ENCODE measurements at places on chromosomes 1 and 21.

DNA sequence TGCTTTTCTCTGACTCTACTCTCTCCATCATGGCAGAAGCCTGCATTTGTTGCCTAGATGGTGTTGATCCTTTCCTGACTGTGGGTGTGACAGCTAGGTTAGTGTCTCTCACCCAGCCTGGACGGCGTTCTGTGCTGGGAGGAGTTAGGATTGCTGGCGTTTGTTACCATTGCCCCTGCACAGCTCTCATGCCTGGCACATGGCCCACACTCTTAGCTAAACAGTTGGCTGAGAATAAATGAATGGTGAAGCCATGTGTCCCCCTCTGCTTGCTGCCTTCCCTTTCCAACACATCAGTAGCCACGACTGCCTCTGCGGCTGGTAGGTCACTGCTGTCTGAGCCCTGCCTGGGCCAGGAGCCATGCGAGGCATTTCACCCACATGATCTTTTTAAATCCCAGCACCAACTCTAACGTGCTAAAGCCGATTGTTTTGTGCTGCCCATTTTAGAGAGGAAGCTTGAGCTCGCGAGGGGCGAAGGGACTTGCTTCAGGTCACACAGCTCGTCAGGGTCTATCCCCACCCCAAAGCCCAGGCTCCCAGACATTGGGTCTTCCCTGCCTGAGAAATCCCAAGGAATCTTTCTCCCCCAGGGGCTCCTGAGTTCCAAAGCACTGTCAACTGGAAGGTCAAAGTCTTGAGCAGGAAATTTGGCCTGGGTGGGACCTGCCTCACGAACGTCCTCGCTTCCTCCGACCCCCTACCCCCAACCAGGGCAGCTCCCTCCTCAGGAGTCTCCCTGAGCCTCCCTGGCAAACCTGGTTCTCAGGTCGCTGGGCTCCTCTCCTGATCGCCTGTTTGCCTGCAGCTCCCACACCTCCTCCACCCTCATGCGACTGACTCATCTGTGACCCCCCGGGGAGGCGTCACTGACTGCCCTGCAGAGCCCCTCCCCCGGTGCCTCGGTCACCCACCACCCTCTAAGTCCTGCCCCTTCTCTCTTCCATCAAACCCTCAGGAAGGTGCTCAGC lies 271.7 kb upstream of the C1orf174 start:
- no peak for DNase-seq

- no peak for DNase-seq
Measured at GRCh38 chr1:201883786-201884185, 4.9 kb upstream of the SHISA4 start.

- DNase-seq: no peak
Measured at GRCh38 chr1:100552031-100552430, 14.1 kb downstream of the GPR88 start.

DNA sequence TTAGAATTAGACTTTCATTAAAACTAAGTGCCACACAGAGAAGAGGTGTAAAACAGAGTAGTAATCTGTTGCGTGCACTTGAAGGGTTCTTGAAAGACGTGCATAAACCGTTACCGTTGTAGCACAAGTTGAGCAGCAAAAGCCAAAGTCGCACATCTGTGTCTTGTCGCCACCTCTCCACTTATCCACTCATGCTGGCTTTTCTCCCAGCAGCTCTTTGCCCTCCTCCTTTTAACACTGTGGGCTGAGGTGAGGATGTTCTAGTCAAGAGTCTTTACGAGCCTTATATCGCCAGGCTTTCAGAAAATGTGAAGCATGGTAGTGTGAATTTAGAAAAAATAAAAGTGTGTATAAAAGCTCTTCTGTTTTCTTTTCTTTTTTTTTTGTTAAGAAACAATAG lies 48.0 kb downstream of the NR5A2 start:
- DNase-seq: no peak

DNA sequence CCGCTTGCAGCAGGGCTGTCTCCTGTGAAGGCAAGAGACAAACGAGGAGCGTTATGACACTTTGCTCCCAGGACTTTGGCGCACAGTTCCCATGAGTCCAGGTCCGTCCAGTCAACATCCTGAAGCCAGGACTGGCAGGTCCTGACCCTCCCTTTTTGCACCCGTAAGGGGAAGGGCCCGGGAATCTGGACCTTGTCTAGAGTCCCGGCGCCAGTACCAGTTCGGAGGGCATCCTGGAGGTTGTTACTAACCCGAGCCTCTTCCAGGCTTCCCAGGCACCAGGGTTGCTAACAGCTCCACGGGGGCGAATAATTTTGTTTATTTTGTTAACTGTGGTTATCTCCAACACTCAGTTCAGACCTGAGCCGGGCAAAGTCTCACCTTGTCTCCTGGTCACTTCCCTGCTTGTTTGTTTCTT lies 682 bp upstream of the RWDD3 start:
- no peak for DNase-seq

GRCh38 chr1:39575191-39576015 lies 1.2 kb downstream of the PABPC4 start:
- peak; percentile 26 for DNase-seq

- no peak for DNase-seq
Measured at GRCh38 chr21:16040601-16041000, 310.8 kb downstream of the USP25 start.

- DNase-seq: no peak
Measured at GRCh38 chr1:161770250-161770649, 4.1 kb downstream of the ATF6 start.

- no peak for DNase-seq
Measured at GRCh38 chr1:229015806-229016205, 255.1 kb upstream of the RAB4A start.

- no peak for DNase-seq
Measured at GRCh38 chr1:156930483-156930882, 10.1 kb downstream of the LRRC71 start.

DNA sequence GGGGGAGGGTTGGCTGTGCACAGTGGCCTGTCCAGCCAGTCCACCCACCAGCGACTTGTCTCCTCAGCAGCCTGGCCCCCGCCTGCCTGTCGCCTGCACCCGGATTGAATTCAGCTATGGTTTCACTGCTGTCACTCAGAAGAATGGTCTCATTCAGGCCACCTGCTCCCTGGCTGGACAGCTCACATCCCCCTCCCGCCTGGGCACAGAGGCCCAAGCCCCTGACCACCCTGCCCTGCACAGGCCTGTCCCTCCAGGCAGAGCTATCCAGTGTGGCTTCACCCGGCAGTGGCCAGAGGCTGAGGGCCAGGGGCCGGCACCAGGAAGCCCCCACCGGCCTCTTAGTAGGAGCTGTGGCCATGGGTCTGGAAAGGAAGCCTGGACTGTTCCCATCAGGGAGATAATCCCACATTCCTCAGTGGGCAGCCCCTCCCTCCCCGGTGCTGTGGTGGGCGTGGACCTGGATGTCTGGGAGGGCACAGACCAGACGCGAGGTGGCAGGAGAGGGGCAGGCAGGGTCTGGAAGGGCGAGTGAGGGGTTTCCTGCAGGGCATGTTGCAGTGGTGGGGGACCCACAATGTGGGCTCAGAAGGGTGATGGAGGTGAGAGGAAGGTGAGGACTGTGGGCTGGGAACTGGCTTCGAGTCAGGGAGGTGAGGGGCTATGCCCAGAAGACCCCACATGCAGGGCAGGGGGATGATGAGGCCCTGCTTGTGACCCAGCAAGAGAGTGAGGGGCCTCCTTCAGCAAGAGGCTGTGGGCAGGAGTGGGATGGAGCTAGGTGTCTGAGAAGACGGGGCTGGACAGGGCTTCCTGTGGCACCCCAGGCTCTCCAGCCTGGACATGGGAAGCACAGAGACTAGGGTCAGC lies 30.4 kb downstream of the WNT9A start:
- no peak for DNase-seq

- DNase-seq: no peak
Measured at GRCh38 chr1:207060596-207060995, 7.5 kb downstream of the PFKFB2 start.

DNA sequence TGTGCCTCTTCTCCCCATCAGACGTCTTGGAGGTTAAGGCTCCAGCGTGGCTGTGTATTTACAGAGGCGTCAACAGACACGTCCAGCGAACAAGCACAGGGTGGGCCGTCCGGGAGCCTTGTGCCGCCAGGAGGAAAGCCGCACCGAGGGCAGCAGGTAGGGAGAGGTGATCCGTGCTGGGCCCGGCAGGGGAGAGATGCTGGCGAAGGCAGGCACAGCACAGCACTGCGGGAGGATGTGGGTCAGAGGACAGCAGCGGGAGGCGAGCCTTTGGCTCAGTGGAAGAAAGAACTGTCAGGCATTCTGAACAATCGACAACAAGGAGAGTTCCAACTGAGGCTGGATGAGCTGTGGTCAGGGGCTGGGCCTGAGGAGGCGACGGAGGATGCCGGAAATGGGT lies 144.1 kb upstream of the TNR start:
- DNase-seq: no peak

DNA sequence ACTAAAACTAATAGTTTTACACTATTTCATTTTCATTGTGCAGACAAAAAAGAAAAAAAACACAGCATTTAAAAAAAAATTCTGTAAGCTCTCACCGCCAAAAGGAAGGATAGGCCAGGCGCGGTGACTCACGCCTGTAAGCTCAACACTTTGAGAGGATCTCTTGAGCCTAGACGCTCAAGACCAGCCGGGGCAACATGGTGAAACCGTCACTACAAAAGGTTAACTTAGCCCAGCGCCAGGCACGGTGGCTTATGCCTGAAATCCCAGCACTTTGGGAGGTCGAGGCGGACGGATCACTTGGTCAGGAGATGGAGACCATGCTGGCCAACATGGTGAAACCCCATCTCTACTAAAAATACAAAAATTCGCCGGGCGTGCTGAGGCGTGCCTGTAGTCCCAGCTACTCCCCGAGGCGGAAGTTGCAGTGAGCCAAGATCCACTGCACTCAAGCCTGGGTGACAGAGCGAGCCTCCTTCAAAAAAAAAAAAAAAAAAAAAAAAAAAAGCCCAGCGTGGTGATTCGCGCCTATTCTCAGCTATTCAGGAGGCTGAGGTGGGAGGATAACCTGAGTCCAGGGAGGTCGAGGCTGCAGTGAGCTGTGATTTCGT lies 14.3 kb upstream of the SPEN start:
- no peak for DNase-seq

GRCh38 chr1:78408192-78408591 lies 82.6 kb upstream of the PTGFR start:
- no peak for DNase-seq

DNA sequence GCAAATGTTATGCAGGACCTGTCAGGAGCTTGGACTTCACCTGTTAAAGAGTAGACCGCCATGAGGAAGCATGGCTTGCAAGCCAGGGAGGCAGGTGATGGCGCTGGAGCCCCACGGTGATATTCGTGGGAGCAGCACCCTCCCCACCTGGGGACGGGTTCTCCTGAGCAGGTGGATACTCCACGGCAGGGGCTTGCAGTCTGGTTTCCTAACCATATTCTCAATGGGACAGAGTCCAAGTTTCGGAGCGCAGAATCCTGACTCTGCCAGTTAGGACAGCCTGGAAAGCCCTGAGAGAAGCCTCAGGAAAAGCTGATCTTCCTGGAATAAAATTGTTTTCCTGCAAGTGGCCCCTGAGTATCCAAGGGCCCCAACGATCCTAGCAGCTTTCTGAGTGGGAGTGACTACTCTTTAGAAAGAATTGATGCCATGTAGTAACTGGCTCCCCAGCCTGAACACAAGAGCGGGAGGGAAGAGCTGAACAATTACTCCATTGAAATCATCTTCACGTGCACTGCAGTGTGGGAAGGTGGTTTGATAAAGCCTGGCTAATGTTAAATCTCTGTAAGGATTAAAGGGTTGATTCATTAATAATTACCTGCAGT lies 146.3 kb upstream of the RAB4A start:
- DNase-seq: no peak

DNA sequence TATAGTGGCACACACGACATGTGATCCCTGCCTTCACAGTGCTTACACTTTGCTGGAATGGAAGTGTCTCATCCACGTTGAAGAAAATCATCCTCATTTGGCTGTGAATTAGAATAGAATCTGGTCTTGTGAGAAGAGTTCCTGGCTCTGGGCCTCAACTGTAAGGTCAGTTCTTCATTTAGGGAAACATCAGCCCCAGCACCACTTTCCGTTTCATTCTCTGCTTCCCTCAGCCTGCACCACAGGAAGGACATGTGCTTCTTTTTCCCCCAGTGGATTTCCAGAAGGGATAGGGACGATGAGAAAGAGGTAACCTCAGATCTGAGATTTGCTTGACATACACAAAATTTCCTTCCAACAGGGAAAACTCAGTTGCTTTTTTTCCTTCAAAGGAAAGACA lies 3.7 kb upstream of the ALX3 start:
- DNase-seq: no peak

GRCh38 chr1:119840745-119841144 lies 29.5 kb upstream of the REG4 start:
- no peak for DNase-seq

DNA sequence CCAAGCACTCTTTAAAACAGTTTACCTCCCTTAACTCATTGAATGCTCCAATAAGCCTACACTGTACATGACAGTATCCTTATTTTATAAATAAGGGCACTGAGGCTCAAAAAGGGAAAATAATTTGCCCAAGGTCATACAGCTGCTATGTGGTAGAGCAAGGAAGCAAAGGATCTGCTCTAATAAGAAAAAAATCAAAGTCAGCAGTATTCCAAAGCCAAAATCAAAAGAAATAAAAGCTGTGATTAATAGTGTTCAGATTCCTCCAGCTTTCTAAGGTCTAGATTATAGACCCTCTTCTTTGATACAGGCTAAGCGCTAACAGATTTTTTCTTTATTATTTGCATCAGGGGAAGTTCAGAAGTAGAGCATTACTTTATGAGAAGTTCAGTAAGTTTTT lies 39.3 kb downstream of the IL12RB2 start:
- DNase-seq: no peak

DNA sequence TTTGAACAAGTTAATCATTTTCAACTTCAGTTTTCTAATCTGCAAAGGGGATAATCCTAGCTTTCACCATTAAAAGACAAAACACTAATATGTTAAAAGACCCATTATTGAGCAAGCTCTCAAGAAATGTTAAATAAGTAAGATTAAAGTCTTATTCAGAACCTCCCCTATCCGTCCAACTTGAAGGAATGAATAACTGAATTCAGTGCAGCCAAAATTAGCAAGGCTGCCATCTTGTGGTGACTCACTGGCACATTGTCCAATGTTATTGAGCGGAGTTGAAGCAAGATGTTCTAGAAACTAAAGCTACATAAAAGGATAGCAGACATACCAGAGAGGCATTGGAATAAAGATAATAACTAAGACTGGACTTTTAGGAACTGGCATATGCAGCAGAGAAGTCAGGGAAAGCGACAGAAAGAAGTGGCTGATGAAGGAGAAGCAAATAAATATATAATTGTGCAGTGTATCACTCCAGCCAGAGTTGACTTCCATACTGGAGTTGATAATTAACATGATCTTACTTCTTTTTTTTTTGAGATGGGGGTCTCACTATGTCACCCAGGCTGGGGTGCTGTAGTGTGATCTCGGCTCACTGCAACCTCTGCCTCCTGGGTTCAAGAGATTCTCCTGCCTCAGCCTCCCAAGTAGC lies 8.2 kb upstream of the CAP1 start:
- peak; percentile 25 for DNase-seq

- DNase-seq: no peak
Measured at GRCh38 chr1:106910798-106911197, 145.7 kb upstream of the PRMT6 start.

DNA sequence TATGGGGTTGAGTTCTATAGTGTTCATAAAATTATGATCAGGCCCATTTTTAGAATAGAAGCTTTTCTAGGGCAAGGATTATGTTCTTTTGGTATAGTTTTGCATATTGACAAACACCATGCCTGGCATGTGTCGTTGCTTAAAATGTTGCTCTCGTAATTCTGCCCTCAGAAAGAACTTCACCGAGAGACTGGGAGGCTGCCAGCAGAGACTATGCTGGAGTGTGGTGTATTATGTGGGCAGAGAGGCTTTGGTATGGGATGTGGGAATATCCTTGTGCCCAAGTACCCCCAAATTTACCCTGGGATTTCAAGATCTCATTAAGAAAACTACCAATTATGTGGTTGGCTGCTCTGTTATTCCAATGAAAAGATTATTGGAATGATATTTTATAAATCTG lies 27.9 kb downstream of the PGM1 start:
- DNase-seq: no peak
